ENCODE measurements at places on chromosomes 4 and X.
A peak's percentile ranks its signal among the peaks of the same experiment; 100 is the strongest.

GRCh38 chrX:6506444-6506843 is 28.5 kb downstream of the VCX3A start:
- no peak for DNase-seq

GRCh38 chrX:2502668-2503519 is 2.1 kb upstream of the DHRSX start:
- no peak for DNase-seq

DNA sequence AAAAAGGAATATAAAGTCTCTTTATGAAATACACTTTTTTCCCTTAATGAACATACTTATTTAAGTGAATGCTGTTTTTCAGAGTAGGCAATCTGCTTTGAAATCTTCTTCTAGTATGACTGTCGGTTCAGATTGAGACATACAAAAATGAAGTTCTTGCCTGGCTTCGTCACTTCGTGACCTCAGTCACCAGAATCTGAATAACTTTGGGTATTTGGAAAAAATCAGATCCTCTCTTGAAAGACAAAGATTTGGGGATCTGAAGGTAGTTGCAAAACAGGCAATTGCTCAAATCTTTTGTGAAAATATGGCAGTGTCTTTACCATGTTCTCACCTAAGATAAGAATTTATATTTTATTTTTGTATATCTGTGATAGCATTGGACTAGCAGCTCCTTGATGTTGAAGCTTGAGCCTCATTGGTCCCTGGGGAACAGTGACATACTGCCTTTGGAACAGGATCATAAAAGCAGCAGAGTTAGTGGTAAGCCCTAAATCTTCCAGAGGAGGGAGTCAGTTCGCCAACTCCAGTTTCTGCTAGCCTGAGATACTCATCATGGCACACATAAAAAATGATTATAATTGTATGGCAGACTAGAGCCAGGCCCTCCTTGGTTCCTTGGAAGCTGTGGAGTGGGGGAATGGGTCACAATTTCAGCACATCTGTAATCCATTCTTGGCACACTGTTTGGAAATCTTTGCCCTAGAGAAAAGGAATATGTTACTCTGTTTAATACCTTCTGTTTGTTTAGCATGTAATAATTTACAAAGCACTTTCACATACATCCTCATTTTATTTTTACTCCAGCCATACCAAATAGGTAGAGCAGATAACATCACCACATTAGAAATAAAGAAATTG is 5.0 kb downstream of the ARFIP1 start:
- DNase-seq, result no peak

GRCh38 chr4:77309496-77309895 is 152.5 kb downstream of the CCNG2 start:
- DNase-seq, result no peak

DNA sequence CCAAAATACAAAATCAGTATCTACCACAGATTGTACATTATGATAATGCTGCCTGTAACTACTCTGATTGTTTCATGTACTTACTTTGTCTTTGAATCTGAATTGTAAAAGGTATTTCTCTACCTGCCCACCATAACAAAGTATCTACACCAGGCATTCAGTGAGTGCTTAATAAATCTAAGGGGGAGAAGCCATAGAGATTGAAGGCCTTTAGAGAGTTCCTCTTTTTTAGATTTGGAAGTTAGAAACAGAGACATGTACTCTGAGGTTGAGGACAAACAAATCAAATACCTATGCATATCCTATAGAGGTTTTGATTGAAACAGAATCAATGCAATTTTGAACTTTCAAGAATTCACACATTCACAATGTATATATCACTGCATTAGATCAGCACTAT is 42.7 kb downstream of the SAT1 start:
- DNase-seq, result no peak

DNA sequence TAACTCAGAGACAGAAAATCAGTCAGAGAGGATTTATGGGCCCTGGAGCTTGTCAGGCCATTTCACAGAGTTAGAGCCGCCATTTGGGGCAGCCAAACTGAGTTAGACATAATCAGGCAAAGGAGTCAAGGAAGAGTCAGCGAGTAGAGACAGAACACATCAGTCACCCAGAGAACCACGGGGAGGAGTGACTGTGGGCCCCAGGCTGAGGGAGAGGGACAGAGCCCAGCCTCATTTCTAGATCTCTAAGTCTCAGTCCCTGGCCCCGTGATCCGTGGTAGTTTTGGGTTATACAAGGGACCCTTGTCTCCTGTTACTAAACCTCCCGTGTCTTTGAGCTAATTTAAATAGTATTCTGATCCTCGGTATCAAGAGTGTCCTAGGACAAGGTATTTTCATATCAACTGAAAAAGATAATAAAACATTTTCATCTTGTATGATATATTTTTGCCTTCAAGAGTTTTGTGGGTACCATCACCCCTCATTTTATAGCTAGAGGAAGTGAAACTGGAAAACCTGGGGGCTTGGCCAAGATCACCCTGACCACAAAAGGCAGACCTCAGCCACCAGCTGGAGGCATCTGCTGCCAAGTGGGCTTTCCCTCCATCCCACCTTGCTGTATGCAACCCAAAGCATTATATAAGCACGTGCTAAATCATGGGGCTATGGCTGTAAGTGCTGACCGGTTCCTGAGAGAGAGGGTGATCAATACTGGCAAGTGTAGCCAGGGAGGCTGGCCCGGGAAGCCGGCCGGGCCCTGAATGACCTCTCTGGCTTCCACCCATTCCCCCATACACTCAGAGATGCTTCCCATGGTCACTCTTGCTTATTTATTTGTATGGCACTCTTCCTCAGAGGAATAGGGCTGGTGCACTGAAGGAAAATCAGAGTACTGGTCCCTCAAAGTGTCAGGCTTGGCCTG is 204.1 kb downstream of the BCOR start:
- DNase-seq, result no peak

GRCh38 chr4:93217431-93217830 is 611.1 kb upstream of the ATOH1 start:
- no peak for DNase-seq

- no peak for DNase-seq
These were observed 68.6 kb downstream of the DTHD1 start for GRCh38 chr4:36349938-36350549.

DNA sequence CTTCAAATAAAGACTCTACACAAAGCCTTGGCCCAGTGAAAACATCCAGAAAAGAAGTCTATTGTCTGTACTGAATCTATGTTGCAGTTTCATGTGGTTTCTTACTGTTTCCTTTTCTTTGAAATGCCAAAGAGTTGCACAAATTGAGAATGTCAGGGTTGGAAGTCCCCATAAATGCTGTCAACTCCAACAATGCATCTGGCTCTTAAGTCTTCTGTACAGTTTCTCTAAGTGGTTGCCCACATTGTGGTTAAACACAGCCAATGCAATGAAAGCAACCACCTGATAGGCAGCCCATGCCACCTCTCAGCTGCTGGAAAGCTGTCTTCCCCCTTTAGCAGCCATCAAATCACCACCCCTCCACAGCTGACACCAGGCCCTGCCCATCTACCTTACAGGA is 67.2 kb upstream of the C1GALT1C1 start:
- peak; percentile 16 for DNase-seq

GRCh38 chr4:169050284-169050683 is 40.2 kb upstream of the CBR4 start:
- no peak for DNase-seq

DNA sequence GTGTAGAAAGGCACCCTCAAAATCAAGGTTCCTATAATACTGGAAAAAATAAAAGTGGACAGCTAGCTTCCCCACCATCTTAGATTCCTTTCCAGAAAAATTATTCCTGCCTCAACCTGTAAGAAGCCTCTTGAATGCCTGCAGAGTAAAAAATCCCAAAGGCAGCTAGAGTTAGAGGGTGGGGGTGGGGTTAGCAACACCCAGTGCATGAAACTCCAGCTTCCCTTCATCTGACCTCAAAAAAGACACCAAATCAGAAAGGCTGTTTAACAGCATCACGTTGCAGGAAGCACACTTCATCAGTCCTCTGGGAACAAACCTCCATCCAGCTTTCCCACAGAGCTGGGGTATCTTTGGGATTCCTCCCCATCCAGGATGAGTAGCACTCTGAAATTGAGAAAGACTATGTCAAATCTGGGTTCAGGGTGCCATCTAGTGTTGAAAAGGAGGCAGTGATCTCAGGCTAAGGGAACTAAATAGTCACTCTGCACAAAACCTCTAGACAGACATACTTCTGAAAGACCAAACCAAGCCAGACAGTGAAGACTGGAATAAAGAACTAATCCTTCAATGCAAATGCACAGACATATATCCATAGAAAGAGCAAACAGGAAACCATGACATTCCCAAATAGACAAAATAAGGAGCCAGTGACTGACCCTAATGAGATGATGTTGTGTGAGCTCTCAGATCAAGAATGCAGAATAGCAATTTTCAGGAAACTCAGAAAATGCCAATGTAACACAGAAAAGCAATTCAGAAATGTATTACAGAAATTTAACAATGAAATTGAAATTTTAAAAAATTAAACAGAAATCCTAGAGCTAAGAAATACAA is 97.9 kb downstream of the ARHGEF9 start:
- peak; percentile 5 for DNase-seq

- DNase-seq, result no peak
These were observed 19.6 kb downstream of the MSANTD1 start for GRCh38 chr4:3268395-3269104.

- no peak for DNase-seq
These were observed 131.0 kb downstream of the PDS5A start for GRCh38 chr4:39846705-39847104.

- no peak for DNase-seq
These were observed 65.0 kb upstream of the FMR1 start for GRCh38 chrX:147846676-147847075.

Measured in GM12864 (cell line).